ENCODE measurements at places on chromosomes 16 and 17.

DNA sequence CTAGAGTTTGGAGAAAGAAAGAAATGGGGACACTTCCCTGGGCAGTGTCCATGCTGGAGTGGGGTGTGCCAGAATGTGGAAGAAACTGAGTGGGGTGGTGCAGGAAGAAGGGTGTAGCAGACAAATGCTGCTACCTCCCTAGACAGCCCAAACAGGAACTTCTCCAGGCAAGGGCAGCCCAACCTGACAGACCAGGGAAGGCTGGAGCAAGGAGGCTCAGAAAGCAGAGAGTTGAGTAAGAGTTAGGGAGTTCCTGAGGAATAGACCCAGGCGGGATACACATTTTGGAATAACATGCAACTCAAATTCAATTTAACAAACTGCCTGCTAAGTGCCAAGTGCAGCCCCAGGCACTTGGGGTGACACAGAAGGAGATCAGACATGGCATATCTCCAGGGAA is 1.0 kb upstream of the MYO18A start:
- DNase-seq, result no peak

DNA sequence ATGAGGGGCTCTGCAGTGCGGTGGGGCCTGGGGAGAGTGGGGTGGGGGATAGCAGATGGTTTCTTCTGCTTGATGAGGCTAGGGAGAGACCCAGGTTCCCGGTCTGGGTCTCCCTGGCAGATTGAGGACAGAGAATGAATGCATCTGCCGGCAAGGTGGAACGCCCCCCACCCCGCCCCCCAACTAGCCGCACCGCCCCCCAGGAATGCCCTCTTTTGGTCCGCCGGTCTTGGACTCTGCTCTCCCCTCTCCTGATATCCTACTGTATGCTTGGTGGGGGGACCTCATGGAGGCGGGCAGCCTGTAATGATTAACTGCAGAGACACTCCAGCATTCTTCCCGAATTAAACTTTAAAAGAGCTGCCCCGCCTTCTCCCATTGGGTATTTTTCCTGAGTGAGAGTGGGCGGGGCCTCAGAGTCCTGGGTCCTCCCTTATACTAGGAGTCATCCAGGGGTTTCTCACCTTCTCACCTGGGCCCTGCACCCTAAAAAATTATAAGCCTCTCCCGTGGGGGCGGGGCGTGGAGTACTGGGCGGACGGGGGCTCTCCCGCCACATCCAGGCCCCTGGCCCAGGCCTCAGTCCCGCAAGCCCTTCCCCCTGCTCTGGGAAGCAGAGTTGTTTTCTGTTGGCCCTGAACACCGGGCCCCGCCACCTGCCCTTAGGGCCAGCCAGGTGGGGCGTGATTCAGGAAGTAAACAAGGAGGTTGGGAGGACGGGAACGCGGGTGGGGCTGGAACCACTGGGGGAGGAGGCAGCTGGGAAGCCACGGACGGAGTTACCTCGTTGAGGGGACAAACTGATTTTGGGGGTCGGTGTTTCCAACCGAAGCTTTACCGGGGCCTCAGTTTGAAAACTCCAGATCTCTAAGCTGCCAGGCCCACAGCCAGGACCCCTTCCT is 1.5 kb downstream of the GRB7 start:
- no peak for DNase-seq

- no peak for DNase-seq
Observed at GRCh38 chr16:3175157-3176093, 12.6 kb upstream of the OR1F1 start.

- DNase-seq, result no peak
Observed at GRCh38 chr17:81998691-81999438, 21.4 kb downstream of the ASPSCR1 start.

DNA sequence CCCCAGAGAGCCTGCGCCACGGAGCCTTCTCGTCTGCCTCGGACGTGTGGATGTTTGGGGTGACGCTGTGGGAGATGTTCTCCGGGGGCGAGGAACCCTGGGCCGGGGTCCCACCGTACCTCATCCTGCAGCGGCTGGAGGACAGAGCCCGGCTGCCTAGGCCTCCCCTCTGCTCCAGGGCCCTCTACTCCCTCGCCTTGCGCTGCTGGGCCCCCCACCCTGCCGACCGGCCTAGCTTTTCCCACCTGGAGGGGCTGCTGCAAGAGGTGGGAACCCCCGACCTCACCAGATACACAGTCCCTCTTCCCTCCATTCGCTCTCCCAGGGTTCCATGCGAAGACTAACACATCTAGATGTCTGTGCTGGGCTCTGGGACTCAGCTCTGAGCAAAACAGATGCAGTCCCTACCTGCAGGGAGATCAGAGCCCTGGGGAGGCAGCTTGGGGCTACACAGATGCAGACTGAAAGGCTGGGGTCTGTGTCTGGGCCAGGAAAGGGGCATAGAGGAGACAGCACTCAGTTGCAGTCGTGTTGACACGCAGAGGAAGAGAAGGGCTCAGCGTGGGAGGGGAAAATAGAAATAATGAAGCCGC is 3.7 kb downstream of the TNK1 start:
- no peak for DNase-seq

Measured in hypothalamus (tissue), 51 donors.